ENCODE measurements at places on chromosomes 1 and 21. TPM values are rescaled to one million over a fixed set of nuclear protein-coding genes. Genes with fewer than 3 reads are reported as not detected.

DNA sequence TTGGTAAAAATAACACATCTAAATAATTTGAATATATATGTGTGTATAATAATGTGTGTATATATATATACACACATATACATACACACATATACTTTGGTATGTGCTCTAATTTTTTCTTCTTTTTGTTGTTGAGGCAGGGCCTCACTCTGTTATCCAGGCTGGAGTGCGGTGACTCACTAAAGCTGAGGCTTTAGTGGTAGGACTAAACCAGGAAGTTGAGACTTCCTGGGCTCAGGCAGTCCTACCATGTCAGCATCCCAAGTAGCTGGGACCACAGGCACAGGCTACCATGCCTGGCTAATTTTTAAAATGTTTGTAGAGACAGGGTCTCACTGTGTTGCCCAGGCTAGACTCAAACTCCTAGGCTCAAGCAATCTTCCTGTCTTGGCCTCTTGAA, 46.7 kb upstream of the CXADR start:
- no peak overlapping the region for H3K27ac ChIP-seq
- H3K4me3 ChIP-seq: no peak overlapping the region
- no peaks in the 10 kb centered on the region for H3K27me3 ChIP-seq
- no peak for DNase-seq
- no peaks in the 10 kb centered on the region for H3K4me1 ChIP-seq

Gene RHD
- 0.26 TPM for polyA plus RNA-seq

DNA sequence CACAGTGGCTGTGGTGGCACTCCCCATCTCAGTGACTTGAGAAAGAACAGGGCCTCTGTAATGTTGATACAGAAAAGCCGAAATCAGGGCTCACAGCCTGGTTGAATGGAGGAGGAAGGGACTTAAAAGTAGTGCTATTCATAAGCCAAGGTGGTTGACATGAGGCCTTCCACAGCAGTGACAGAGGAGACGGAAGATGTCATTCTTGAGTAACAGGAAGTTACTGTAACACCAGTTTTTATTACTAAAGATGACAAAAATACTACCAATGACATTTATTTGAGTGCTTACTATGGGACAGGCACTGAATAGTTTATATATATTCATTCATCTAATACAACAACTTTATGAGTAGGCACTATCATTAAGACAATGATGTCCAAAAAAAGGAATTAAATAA, 52.8 kb upstream of the GNG12 start:
- H3K4me3 ChIP-seq: no peak overlapping the region
- no peaks in the 10 kb centered on the region for H3K27me3 ChIP-seq
- H3K36me3 ChIP-seq: no peaks in the 10 kb centered on the region
- no peak overlapping the region for H3K27ac ChIP-seq
- DNase-seq: no peak

Gene MFSD2A
- polyA plus RNA-seq: 0.29 TPM

DNA sequence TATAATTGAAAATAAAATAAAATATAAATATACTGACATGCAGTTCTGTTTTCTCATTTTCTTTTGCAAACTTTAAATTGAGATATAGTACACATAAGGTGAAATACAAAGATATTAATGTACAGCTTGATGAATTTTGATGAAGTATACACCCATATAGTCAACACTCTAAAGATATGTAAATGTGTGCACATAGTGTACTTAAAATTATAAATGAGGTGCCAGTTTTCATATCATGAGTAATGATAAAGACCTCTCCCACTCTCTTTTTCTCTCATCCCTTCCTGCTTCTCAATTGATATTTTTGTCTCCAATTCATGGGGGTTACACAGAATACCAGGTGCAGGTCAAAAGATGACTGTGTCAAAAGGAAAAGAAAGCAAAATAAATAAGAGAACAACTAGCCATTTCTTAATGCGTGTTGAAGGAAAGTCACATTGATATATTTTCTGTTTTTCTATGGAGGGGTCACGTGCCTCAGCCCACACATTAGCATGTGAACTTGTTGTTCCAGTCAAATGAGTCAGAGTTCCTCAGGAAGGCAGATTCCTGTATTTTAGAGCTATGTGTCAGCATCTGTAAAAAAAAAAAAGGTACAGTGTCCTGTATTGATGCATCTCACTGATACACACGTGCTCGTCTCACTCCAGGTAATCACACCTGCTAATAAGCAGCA, 64.3 kb upstream of the HOOK1 start:
- DNase-seq: no peak
- no peaks in the 10 kb centered on the region for H3K4me1 ChIP-seq
- no peaks in the 10 kb centered on the region for H3K27me3 ChIP-seq
- no peak overlapping the region for H3K4me3 ChIP-seq
- no peak overlapping the region for H3K27ac ChIP-seq
- H3K36me3 ChIP-seq: no peaks in the 10 kb centered on the region

Gene HSD11B1
- polyA plus RNA-seq: not detected

- no peaks in the 10 kb centered on the region for H3K36me3 ChIP-seq
- H3K27me3 ChIP-seq: no peaks in the 10 kb centered on the region
- peaks cover 79% of the 10 kb centered on the region for H3K4me1 ChIP-seq
- H3K4me3 ChIP-seq: peak overlapping the region; percentile 63
Measured at GRCh38 chr1:84164161-84164560, 20.1 kb downstream of the PRKACB start.

Gene PKLR
- not detected for polyA plus RNA-seq

DNA sequence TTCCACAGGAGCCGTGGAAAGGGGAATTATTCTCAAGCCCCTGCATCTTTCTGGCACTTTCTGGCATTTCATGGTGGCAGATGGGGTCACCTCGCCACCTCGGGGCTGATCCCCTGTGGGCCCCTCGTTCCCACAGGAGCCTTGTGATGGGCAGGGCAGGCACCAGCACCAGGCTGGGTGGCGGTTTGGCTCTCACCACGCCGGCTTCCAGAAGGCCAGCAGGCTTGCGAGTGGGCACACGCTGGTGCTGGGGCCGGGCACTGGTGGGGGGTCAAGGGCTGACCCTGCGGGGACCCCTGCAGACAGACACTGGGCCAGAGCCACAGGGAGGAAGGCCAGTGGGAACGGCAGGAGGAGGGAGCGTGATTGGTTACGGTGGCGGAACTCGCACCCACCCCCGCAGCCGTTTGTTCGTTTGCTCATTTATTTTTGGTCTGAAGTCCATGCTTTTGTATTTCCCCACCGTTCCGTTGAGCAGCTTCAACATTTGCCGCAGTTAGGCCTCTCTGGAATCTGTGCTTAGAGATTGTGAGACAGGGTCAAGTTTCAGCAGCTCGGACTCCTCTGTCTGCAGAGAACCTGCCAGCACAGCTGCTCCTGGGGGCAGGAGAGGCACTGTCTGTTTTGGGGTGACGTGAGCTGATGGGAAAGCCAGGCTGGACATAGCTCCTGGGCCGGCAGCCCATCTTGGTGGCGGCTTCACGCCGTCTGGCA, 5.3 kb downstream of the COL18A1 start:
- peaks cover 11% of the 10 kb centered on the region for H3K27me3 ChIP-seq
- H3K36me3 ChIP-seq: no peaks in the 10 kb centered on the region
- H3K4me1 ChIP-seq: no peaks in the 10 kb centered on the region
- no peak for DNase-seq

Gene OR2AK2
- polyA plus RNA-seq: not detected

- H3K27ac ChIP-seq: no peak overlapping the region
- DNase-seq: no peak
- H3K4me1 ChIP-seq: no peaks in the 10 kb centered on the region
Measured at GRCh38 chr1:6897138-6897537, 111.9 kb downstream of the CAMTA1 start.

Gene ARHGEF19
- polyA plus RNA-seq: 6.1 TPM

GRCh38 chr1:79711001-79711431, 704.5 kb upstream of the ADGRL4 start:
- no peak overlapping the region for H3K27ac ChIP-seq
- no peaks in the 10 kb centered on the region for H3K4me1 ChIP-seq
- no peaks in the 10 kb centered on the region for H3K36me3 ChIP-seq
- no peak for DNase-seq

DNA sequence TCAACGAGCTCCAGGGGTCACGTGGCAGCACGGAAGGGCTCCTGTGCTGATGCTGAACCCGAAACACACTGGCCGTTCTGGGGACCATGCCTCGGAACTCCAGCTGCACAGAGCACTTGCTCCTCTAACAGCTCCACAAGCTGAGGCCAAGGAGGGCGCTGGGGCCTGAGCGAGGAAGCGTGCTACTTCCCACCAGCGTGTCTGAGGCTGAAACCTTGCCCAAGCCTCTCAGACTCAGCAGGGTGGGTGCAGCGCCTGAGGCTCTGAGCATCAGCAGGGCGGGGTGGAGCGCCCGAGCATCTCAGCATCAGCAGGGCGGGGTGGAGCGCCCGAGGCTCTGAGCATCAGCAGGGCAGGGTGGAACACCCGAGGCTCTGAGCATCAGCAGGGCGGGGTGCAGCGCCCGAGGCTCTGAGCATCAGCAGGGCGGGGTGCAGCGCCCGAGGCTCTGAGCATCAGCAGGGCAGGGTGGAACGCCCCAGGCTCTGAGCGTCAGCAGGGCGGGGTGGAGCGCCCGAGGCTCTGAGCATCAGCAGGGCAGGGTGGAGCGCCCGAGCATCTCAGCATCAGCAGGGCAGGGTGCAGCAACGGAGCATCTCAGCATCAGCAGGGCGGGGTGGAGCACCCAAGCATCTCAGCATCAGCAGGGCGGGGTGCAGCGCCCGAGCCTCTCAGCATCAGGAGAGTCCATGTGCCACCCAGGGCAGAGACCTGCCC, 9.6 kb downstream of the WRAP73 start:
- DNase-seq: no peak
- H3K27ac ChIP-seq: no peak overlapping the region
- no peak overlapping the region for H3K4me3 ChIP-seq

Gene MPC2
- polyA plus RNA-seq: 119 TPM

Gene KRTAP21-2
- polyA plus RNA-seq: not detected

- peak overlapping the region; percentile 74 for H3K4me3 ChIP-seq
- peaks cover 23% of the 10 kb centered on the region for H3K27me3 ChIP-seq
- H3K36me3 ChIP-seq: no peaks in the 10 kb centered on the region
- peaks cover 28% of the 10 kb centered on the region for H3K4me1 ChIP-seq
- H3K27ac ChIP-seq: no peak overlapping the region
Measured at GRCh38 chr1:202643397-202644218, 66.6 kb downstream of the SYT2 start.

DNA sequence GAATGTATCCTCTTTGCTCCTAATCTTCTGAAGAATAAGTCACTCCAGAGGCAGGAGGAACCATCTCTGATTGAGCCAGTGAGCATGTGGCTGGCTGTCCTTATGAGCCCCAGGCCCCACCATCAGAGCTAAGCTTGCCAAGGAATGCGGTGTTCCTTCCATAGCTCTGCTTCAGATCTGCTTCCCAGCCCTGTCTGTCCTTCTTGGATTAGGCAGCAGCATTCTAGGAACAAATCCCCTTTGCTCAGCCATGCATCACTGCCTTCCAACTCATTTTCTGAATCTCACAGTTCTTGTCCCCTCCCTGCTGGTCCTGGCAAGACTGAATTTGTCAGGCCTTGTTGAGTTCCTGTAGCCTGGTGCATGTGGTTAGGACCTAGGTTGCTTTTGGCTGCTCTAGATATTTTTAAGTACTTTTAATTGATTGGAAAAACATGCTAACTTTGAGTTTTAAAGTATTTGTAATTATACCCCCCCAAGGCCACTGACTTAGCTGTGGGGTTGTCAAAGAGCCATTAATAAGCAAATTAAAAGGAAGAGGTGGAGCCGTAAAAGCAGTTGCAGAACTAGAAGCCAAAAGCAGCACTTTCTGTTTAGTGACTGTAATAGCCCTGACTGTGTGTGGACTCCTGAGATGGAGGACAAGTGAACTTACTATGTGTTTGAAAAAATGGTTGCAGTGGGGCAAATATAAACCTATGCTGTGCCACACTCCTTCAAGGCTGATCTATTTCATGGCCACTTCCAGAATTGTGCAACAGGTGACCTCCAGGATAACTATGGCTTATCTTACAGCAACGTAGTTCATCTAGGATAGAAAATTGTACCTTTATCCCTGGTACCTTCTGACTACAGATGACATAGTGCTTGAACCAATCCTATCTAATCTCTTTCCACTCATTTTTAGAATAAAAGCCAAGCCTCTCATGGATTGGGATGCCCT, 61.3 kb upstream of the BACH1 start:
- no peaks in the 10 kb centered on the region for H3K36me3 ChIP-seq
- H3K4me3 ChIP-seq: no peak overlapping the region
- no peaks in the 10 kb centered on the region for H3K27me3 ChIP-seq
- no peaks in the 10 kb centered on the region for H3K4me1 ChIP-seq

- peaks cover 23% of the 10 kb centered on the region for H3K36me3 ChIP-seq
- H3K27ac ChIP-seq: peak overlapping the region; percentile 92
- H3K27me3 ChIP-seq: peaks cover 5% of the 10 kb centered on the region
- DNase-seq: peak; percentile 31
- peaks cover 61% of the 10 kb centered on the region for H3K4me1 ChIP-seq
Measured at GRCh38 chr1:25563330-25564215, 20.2 kb downstream of the LDLRAP1 start.

DNA sequence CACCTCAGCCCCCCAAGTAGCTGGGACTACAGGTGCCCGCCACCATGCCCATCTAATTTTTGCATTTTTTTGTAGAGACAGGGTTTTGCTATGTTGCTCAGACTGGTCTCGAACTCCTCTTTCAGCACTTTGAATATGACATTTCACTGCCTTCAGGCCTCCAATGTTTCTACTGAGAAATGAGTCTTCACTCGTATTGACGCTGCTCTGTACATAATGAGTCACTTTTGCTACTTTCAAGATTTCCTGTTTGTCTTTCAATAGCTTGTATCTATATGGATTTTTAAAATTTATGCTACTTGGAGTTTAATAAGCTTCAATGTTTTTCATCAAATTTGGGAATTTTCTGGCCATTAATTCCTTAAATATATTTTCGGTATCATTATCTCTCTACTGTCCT, 64.7 kb downstream of the GORAB start:
- H3K4me1 ChIP-seq: no peaks in the 10 kb centered on the region
- no peaks in the 10 kb centered on the region for H3K27me3 ChIP-seq
- H3K27ac ChIP-seq: no peak overlapping the region
- no peak for DNase-seq
- H3K36me3 ChIP-seq: no peaks in the 10 kb centered on the region
